ENCODE measurements at places on chromosomes 11 and 22.

DNA sequence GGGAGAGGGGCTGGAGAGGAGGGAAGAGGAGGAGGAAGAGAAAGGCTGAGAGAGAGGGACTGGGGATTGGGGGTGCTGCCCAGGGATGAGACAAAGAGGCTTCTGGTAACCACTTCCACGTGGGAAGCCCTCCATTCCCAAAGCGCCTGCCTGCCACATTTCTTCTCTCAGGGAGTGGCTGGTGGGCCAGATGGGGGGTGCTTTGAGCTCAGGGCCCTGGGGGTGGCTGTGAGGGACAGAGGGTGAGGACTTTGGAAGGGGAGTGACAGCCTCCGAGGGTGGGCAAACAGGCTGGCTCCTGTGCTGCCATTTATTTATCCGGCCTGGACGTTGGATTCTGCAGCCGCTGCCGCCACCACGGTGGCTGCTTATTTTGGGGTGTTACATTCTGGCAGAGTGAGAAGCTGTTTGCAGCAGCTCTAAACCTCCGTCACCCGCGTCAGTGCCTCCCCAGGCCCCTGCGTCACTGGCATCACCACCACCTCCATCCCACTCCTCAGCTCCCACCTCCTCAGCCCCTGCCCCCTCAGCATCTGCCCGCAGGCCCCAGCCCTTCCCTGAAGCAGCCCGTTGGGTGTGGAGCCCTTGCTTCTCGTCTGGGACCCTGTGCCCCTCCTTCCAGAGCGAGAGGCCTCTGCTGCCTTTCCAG, 1.6 kb downstream of the RTN4RL2 start:
- no peak for DNase-seq

DNA sequence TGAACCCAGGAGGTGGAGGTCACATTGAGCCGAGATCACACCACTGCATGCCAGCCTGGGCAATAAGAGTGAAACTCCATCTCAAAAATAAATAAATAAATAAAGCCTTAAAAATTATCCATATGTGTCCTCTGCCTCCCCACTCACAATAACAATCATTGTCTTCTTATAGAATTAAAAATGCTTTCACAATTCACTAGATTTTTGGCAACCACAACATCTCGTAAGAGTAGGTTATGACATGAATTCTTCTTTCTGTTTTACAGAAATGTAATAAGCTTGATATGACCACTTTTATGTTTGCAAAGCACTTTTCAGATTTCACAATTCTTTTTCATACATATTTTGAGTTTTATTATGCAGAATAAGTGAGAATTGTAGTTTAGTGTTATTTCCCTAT, 54.5 kb upstream of the HSPA8 start:
- no peak for DNase-seq

DNA sequence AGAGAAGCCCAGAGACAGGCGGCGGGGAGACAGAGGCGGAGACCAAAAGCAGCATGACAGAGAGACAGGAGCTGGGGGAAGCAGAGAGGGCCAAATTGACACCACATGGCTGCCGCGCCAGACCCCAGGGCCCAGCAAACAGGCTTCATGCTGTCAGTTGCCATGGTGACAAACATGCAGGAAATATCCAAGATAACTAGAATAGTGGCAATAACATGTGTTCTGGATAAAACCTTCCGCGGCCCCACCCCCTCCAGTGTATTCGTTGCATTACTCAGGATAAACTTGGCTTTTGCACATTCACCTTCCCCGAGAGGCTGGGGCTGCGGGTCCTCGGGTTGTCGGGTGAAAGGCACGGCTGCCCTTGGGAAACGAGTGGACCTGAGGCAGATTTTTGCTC, 49.9 kb upstream of the CDON start:
- DNase-seq: no peak

GRCh38 chr11:116963813-116964212, 126.4 kb upstream of the APOA1 start:
- no peak for DNase-seq

DNA sequence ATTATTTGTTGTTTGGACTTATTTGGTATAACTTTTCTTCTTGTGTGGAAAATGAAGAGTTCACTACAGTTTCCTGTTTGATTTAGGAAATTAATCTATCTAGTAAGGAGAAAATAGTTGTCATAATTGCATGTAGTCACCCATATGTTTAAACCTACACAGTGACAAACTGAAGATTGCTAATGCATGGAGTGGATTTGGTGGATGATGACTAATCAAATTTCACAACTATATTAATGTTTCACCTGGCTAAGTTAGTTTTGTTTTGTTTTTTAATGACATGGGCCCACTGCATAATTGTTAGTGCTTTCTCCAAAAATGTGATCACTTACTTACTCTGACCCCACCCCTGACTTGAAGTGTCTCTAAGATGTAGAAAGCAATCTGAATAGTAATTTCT, 170.6 kb downstream of the DYNC2H1 start:
- DNase-seq: no peak

DNA sequence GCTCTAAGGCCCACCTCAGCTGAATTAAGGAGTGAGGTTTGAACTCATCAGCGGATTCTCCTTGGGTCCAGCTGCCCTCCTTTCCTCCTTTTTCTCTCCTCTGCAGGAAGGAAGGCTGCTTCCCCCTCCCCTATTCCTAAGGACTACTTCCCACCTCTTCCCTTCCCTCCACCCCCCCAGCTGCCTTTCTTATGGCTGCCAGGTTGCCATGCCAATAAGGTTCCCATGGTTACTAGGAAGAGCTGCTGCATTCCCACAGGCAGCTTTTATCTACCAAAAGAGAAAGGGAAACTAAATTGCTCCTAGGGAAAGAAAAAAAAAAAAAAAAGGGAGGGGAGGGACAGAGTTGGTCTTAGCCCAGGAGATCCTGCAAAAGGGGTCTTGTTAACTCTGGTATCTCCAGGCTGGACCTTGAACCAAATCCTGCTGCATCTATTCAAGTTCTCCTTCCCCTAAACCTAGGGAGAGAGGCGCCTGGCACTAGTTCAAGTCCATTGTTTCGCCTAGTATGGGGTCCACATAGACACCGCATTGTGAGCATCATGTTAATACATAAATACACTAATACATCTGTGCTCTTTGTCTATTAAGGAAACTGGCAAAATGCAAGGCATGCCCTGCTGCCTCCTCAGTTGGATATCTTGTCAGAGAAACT, 21.2 kb upstream of the FEZ1 start:
- no peak for DNase-seq

- DNase-seq: no peak
Observed at GRCh38 chr22:44823806-44824205, 71.4 kb downstream of the ARHGAP8 start.

- no peak for DNase-seq
Observed at GRCh38 chr11:77086521-77087472, 15.8 kb upstream of the OMP start.

DNA sequence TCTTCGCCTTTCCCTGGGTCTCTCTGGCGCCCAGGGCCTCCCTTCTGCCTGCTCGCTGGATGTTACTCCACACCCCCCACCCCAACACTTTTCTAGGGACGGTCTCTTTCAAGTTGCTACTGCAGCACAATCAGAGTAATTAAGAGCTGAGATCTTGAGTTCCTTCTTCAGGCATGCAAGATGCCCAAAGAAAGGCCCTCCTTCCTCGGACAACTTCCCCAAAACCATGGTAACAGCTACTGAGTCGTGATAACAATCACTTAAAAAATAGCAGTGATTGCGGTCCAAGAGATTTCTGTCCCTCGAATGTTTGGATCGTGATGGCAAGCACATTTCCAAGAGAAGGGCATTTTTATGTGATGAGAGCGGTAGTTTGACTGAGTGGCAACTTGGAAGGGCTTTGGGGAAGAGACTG, 638 bp upstream of the TENM4 start:
- DNase-seq: no peak

DNA sequence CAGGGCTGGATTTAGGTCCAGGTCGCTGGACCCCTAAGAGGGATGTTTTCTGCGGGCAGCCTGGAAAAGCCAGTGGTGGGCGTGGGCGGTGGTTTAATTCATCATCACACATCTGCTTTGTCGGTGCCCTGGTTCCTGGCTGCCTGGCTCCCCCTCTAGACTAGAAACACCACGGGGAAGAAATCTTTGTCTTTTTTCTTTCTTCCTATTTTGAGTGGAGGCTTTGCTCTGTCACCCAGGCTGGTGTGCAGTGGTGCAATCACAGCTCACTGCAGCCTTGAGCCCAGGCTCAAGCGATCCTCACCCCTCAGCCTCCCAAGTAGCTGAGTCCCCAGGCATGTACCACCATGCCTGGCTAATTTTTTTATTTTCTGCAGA, 86.6 kb upstream of the LINC01488 start:
- DNase-seq: no peak

- no peak for DNase-seq
Observed at GRCh38 chr11:96116376-96116775, 192.5 kb upstream of the MTMR2 start.

DNA sequence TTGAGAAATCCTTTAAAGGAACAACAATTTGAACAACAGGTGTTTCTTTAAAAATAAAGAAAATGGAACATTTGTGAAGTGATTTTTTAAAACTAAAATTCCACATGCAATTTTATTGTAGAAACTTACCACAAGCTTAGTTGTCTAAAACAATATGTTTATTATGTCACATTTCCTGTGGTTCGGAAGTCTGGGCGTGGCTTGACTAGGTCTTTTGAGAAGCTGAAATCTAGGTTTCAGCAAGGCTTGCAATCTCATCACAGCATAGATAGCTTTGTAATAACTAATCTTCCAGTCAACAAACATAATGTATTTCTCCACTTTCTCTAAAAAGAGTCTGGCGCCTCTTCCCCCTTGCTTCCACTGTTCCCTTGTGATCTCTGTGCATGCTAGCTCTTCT, 27.0 kb downstream of the MS4A6A start:
- no peak for DNase-seq

GRCh38 chr11:128232588-128232987, 354.8 kb downstream of the ETS1 start:
- DNase-seq: peak; percentile 81

All from activated T-cell treated with anti-CD3 and anti-CD28 coated beads, Interleukin-2, amount 50 U/mL, for 48 hours (primary cell).